ENCODE measurements at places on chromosomes 3 and 15.

GRCh38 chr3:128549283-128550112, 56.5 kb upstream of the GATA2 start:
- DNase-seq = no peak

GRCh38 chr3:134092208-134092701, 62.5 kb upstream of the SLCO2A1 start:
- DNase-seq = no peak

- no peak for DNase-seq
Measured at GRCh38 chr3:184186184-184186901, at the start of gene ABCF3. Gene ABCF3 (plus strand): TSS chr3:184186199. CDS start chr3:184186208, 9 bp downstream.

GRCh38 chr3:37458162-37459120, 284.1 kb upstream of the LRRFIP2 start:
- DNase-seq = peak; percentile 31

GRCh38 chr15:32987067-32987466, 207.4 kb downstream of the FMN1 start:
- no peak for DNase-seq

DNA sequence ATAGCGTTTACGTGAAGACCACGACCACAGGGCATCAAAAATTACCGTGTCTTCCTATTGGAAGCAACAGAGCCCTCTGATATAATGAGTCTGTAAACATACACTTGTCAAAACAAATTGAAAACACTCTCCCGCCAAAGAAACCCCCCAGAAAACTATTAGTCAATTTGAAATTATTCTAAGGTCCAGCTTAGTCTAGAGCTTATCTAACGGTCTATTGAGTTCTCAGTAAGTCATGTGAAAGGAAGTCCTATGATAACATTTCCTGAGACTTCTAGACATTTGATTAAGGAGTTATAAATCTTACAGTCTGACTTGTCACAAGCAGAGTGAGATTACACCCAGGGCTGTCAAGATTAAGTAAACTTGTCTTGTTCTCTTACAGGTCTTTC, 356.3 kb downstream of the FOXP1 start:
- DNase-seq = no peak

DNA sequence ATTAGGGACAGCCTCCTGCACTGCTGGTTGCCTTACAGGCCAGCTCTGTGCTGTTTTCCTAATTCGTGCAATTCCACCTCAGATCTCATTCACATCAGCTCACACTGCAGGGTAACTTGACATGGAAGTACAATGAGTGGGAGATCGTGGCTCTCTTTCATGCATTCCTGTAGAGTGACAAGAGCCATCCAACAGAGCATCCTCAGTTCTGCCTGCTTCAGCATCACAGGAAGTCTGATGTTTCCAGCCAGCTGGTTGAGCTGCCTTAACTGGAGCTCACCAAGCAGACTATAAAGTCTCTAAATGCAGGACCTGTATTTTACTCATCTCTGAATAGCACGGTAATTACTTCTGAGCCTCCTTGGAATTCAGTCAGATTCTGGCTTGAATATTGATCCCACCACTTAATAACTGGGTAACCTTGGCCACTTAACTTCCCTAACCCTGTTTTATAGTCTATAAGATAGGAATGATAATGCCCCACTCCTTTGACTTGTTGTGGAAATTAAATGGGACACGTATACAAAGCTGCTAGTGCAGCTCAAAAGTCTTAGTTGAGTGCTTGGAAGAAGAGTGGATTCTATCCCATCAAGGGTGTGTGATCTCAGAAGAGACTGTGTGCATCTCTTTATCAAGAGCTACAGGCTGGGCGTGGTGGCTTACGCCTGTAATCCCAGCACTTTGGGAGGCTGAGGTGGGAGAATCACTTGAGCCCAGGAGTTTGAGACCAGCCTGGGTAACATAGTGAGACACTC, 1.4 kb upstream of the DIS3L start:
- no peak for DNase-seq

GRCh38 chr3:64895106-64895990, 207.5 kb upstream of the ADAMTS9 start:
- no peak for DNase-seq

DNA sequence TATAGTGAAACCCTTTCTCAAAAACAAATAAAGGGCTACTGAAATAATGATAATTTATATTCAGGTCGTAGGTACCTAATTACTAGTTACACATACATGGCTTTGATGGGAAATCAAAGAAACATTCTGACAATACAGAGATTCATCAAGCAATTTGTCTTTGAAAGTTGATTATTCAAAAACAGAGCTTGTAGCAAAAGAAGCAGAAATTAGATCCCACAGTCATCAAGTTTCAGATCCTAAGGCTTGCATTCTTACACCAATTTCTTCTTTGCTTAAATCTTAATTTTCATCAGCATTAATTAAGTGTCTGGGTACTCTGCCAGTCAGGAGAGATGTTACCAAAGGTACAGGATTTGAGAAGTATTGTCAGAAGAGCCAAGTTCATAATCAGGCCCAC, 1.5 kb upstream of the HEXA start:
- no peak for DNase-seq

DNA sequence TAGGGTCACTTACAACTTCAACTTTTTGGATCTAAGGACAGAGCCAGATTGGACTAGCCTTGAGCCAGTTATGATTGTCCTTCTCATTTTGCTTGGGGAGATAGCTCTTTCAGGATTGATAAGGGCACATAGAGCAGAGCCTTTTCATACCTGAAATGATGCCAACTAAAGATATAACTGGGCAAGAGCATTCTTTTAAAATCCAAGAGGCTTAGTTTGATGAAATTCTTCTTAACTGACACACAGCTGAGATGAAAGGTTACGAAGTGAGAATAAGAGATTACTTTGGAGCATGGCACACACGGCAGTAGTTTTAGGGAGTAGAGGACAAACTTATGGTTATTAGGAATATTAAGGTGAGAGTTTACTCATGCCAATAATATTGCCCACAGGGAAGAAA, 12.7 kb downstream of the CD200 start:
- no peak for DNase-seq

GRCh38 chr15:96598514-96598913, 268.0 kb downstream of the NR2F2 start:
- DNase-seq = no peak

DNA sequence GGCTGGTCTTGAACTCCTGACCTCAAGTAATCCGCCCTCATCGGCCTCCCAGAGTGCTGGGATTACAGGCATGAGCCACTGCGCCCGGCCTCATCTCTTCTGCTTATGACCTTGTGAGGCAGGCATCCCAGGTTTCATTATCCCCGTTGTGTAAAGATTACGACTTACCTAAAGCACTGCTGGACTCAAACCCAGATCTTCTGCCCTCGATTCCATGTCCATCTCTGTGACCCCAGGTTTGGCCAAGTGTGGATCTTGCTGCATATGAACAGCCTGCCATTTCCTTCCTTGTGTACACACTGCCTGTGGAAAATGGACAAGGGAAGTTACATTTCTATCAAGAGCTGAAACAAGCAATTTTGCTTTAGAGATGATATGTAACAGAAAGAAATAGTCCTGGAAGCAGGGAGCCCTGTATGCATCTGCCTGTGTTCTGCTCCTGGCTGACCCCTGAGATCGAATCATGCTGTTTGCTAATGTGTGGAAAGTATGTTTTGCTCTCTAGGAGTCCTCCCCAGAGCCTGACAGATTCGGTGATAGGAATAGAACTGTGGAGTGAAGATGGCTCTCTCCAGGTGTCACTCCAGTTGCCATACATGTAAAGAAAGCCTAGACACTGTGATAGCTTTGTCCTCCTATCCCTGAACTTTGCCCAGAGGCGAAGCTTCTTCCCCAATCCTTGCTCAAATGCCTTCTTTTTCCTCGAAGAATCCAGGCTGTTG, 11.8 kb upstream of the LIPC start:
- DNase-seq = no peak

- DNase-seq = no peak
Measured at GRCh38 chr3:139537361-139537760, 2.2 kb downstream of the RBP1 start.

- no peak for DNase-seq
Measured at GRCh38 chr15:73287019-73287418, 81.7 kb downstream of the HCN4 start.

DNA sequence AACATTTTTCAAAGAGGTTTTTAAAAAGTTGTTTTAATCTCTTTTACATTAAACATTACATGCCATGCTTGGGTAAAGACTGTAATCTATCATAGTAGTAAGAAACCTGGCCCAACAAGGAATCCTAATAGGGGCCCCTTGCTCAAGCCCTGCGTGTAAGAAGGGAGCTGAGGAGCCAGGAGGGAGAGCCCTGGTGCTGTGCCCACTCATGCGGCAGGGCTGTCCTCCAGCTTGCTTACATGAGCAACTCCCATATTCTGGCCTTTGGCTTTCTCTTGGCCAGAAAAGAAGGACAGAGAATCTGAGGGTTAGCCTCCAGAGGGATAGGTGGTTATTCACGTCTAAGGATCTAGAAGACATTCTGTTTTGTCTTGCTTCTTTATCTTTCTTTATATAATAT, 49.8 kb downstream of the KBTBD12 start:
- DNase-seq = no peak

DNA sequence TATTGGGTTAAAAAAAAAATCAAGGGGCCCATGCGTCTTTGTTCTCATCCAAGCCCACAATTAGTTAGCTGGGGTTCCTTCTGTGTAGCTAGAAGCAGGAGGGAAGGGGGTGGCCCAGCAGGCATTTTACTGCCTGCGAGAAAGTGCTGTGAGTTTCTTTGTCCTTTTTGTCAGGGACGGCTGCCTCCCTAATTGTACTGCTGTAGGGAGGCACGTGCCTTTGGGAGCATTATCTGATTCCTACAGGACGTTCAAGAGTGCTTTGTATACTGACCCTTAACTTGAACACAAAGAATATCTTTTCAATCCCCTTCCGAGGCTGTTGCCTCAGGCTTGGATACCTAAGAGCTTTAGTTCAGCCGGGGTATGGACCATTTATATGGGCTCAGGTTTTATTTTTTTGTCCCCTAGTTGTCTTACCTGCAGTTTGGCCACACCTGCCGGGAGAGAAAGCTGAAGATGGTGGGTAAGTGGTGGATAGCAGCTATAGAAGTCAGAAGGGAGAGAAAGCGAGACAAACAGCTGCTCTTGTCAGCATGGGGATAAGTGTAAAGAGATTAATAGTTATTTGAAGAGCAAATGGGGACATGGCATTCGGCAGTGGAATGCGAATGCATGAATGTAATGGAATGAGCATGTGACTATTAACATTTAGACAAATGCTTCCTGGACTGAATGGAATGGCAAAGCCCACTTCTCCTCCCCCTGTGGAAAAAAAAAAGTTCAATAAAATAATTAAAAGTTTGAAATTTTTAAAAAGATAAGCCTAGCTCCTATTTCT, 175.2 kb downstream of the TP63 start:
- no peak for DNase-seq

DNA sequence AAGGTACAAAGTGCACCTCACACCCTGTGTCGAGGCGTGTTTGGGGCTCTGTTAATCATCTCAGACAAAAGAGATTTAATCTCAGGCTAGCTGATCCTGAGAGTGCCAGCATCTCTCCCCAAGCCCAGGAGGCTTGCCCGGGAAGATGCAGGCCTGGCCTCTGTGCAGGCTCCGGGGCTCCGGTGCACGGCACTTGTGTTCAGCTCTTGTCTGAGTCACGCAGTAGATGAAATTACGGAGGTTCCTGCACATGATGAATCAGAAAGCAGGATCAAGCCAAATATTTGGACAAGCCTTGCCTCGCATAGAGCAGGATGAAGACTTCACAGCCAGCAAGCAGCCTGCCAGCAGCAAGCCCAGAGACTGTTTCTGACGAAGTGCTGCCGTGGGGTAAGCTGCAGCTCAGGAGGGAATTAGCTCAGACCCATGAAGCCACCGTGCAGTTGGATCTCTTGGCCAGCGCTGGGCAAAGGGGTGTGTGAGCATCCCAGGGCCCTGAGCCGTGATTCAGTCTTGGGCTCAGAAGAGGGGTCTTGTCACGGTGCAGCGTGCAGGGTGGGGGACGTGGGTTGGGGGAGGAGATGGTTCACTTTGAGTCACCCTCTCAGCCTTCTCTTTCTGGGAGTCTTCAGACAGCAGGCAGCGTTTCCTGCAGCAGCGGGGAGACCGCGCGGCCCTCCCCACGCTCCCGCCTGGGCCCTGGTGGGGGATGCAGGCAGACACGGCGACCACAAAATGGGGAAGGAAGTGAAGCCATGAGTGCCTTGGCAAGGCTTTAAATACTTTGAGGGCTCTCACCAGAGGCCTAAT, 89.2 kb upstream of the MEF2A start:
- no peak for DNase-seq

GRCh38 chr3:189588070-189588469, 43.1 kb upstream of the TP63 start:
- DNase-seq = no peak

GRCh38 chr3:179765396-179765795, 112.6 kb downstream of the USP13 start:
- no peak for DNase-seq

DNA sequence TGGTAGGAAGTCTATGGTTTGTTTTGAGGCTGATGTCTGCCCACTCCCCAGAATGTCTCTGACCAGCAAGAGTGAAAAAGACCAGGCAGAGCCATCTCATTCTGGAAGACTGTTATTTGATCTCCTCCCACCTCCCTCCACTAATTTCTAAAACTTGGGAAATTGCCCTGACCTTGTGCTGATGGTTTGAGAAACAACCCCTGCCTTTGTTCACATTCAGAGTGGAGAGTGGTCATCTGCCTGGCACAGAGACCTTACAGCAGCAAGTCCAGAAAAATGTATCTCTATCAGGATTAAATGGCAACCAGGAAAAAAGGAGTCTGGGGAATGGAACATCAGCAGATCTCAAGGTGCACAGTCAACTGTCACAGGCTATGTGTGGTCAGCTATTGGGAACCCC, 25.7 kb downstream of the SPATA12 start:
- peak; percentile 83 for DNase-seq

GRCh38 chr3:54045061-54045815, 77.1 kb upstream of the CACNA2D3 start:
- no peak for DNase-seq

DNA sequence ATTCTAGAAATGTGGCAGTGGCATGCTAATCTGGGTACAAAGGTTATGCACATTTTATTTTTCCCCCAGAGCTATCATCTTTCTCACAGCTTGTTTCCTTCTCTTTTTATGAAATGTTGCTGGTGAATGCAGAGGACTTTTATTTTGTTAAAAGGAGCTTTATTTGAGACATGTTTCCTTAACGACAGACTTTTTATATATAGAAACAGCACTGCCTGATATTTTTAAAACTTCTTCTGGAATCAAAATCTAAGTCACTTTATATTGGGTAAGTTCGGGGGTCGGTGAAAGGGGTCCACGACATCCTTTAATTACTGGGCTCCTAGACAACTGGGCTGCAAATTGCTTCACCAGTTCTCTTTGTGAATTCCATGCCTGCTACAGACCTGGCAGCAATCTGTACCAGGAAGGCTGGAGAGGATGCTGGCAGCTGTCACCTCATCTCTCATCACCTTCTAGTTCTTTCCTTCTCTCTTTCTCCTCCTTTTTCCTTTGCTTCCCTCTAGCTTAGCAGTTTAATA, 464.7 kb downstream of the PDCD6IP start:
- no peak for DNase-seq

DNA sequence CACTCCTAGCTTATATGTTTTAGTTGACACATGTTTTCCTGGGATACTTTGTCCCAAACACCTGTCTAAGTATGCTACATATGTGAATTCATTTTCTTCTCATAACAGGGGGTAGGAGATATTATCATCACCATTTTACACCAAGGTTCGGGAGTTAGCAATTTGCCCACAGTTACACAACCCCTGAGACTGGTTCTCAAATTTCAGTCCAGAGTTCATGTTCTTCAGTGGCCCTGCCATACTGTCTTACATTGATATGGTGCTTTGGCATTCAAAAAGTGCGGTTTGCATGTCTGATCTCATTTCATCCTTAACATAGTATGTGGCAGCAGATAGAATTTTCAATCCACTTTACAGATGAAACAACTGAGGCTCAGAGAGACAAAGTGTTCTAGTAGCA, 38.4 kb downstream of the ROBO2 start:
- no peak for DNase-seq

Data from testis (tissue), 5 donors.